ENCODE measurements at places on chromosomes 12 and 14. TPM values are rescaled to one million over a fixed set of nuclear protein-coding genes. Genes with fewer than 3 reads are reported as not detected.

Gene IFI27
- 132 TPM for total RNA-seq

GRCh38 chr14:23300687-23301223, 1.9 kb downstream of the PPP1R3E start:
- peak; percentile 79 for DNase-seq

GRCh38 chr12:72081777-72082176, 143.1 kb downstream of the TPH2 start:
- DNase-seq, result no peak

Gene ACOT6
- total RNA-seq, result not detected

GRCh38 chr12:20300457-20300856, 67.9 kb upstream of the PDE3A start:
- DNase-seq, result no peak

DNA sequence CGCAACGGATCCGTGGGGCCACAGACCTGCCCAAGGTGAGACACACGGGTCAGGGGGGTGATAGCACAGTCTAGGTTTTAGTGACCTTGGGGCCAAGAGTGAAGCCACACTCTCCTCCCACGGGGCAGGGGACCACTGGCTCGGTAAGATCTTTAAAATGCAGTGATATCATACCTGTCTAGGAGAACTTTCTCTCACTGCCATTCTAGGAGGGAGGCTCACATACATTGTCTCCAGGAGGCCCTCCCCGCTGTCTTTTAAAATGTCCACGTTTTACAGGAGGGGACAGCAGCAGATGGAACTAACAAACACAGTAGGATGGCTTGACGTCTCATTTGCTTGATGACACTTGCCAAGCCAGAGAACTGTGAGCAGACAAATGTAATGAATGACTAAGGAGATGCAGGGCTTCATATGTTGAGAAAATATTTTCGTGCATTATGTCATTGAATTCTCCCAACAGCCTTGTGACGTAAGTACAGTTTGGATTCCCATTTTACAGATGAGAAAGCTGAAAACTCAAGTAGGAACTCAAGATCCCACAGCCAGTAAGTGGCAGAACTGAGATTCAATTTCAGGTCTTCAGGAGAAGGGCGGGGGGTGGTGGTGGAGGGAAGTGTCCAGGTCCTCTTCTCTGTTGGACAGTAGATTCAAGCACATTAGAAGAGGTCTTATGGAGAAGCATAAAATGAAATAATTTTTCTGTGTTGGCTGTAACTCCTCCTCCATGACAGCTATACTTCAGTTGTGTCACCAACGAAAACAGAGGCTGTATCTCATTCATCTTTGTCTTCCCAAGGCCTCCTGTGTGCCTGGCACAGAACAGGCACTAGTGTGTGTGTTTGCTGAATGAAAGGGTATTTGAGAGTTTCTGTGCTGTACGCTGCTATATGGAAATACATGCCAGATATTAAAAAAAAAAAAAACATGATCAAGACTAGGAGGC, 2.1 kb downstream of the VASH1 start:
- DNase-seq, result no peak

Gene KRT74
- not detected for total RNA-seq

Gene EFS
- total RNA-seq, result 3.2 TPM

Gene C3AR1
- total RNA-seq, result 7.3 TPM

DNA sequence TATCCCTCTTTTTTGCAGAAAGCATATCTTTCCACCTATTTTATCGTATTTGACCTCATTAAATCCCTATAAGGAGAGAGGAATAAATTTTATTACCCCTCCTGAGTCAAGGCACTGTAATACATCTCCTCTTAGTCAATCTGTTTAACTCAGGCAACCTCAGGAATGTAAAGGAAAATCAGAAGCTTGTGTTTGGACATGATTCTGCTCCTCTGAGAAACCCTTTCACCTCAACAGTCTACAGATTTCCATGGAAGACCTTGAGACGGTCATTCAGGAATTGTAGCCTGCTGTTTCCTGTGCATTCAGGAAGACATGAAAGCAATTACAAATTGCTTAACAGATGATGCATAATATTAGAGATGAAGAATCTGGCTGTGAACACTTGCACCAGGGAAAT, 360.8 kb downstream of the PAWR start:
- DNase-seq, result no peak

Gene GLT8D2
- total RNA-seq, result 6.1 TPM

DNA sequence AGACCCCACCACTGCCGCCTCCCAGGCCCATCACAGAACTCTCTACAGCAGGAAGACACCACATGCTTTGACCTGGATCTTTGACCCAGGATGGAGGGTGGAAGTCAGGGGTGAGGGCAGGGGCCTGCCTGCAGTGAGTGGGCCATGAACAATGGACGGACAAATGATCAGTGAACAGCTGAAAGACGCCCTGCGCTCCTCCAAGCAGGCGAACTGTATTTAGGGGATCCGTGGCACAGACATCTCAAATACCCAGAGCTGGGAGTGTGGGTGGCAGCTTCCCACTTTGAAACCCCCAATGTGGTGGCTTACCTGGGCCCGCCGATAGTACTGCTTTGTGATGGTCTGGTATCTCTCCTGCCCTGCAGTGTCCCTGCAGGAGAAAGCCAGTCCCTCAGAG, 8.7 kb upstream of the GPX2 start:
- no peak for DNase-seq

DNA sequence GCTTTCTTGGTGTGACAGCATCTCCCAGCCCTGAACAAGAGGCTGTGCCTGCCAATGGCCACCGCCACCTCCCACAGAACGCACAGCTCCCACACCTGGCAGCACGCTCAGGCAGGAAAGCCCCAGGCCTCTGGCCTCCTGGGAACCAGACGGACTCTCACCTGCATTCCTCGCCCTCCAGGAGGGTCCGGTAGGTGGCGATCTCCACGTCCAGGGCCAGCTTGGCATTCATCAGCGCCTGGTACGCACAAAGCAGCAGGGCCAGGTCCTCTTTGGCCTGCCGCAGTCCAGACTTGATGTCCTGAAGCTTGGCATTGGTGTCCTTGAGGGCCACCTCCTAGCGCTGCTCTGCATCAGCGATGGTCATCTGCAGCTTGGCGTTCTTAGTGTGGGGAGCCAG, 12.1 kb upstream of the KRT77 start:
- DNase-seq, result no peak

- DNase-seq, result no peak
Observed at GRCh38 chr14:73238941-73239340, 1.6 kb downstream of the PAPLN start.

Gene POTEM
- total RNA-seq, result not detected

DNA sequence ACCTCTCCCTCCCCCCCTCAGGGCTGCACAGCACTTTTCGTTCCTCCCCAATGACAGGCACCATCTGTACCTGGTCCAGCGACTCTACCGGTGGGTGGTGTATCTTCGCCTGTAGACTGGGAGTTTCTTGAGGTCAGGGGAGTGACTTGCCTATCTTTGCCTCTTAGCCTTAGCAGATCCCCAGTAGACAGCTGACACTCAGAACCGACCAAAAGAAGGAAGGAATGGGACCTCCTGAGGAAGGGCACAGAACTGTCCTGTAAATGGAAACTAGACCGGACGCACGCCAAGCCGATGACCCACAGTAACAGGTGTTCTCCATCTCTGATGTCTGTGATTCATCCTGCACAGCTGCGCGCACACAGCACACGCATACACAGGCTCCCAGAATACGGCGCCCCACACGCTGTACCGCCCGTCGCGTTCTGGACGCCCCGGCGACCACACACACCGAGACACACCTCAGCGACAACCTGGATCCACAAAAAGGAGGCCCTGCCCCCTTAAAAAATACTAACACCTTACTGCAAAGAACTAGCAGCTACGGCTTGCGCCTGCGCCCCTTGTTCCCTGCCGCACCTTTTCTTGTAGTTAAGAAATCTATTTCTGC, 673 bp upstream of the TTC9 start:
- DNase-seq, result no peak

DNA sequence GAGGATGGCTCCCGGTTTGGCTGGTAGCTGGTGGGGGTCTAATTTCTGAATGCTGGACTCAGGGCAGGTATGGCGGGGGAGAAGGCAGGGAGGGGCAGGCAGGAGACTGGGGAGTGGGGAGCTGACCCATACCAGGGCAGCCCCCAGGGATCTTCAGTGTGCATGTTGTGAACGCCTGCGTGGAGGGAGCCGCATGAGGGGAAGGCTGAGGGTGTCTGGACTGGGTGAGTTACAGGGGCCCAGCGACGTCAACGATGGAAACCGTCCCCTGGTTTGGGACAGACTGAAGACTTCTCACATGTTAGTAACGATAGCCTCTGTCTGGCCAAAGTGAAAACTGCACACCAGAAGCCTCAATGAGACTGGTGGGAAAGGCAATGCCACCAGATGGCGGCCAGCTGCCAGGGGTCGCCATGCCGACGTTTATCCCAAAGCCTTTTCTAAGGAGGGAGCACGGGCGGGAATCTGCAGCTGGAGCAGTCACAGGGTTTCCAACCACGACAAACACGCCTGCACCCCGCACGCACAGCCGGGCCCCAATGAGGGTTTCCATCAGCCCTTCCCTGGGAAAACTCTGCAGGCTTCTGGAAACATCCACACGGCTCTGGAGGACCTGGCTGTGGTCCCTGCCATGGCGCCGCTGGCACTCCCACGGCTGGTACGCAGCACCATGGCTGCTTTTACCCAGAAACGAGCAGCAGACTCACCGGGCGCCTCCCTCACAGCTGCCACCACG, 14.0 kb downstream of the PGAM5 start:
- DNase-seq, result peak; percentile 17

DNA sequence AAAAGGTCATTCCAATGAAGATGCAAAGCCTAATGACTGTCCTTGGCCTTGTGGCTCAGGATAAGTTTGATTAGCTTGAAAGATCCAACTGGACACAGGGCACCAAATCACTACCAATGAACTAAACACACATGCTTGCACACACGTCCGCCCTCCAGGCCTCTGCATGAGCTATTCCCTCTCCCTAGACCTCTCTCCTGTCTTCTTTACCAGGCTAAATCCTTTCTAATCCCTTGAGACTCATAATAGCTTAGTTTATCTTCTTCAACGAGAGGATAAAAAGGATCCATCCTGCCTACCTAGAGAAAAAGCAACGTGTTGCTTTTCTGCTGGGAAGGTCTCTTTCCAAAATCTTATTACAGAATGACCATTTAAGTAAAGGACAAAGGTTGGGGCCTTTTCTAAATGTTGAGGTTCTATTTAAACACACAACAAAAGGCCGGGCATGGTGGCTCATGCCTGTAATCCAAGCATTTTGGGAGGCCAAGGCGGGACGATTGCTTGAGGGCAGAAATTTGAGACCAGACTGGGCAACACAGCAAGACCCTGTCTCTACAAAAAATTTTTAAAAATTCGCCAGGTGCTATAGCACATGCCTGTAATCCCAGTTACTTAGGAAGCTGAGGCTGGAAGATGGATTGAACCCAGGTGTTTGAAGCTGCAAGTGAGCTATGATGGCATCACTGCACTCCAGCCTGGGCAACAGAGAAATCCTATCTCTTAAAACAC, 22.4 kb downstream of the PXN start:
- no peak for DNase-seq

Gene NCKAP5L
- total RNA-seq, result 29.0 TPM

GRCh38 chr14:72498646-72499045, 395.3 kb downstream of the DPF3 start:
- DNase-seq, result no peak

GRCh38 chr14:51283402-51284085, 43.5 kb downstream of the TMX1 start:
- DNase-seq, result no peak

DNA sequence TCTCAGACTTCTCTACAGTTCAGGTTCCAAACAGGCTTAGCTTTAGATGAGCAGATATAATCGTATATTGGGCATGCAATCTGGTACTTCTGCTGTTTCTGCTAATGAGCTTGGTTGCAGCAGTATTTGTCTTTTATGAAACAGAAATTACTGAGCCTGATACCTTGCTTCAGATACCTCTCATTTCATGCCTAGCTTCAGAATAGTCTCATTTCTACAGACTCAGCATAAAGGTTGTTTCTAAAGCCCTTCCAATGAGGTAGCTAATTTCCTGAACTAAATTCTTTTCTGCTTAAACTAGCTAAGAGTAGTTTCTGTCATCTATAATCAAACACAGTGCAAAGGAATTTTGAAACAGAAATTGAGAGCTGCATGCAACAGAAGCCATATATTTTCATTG, 275.0 kb upstream of the KITLG start:
- no peak for DNase-seq

Gene DEGS2
- total RNA-seq, result not detected

GRCh38 chr14:95489214-95490137, 27.0 kb downstream of the SYNE3 start:
- no peak for DNase-seq

GRCh38 chr14:69753860-69754259, 13.1 kb upstream of the SRSF5 start:
- no peak for DNase-seq
